ENCODE measurements at places on chromosomes 7 and 10.

- no peak for DNase-seq
Observed at GRCh38 chr10:29397221-29397620, 108.4 kb downstream of the LYZL1 start.

- DNase-seq: no peak
Observed at GRCh38 chr10:128027306-128027705, 98.9 kb downstream of the MKI67 start.

DNA sequence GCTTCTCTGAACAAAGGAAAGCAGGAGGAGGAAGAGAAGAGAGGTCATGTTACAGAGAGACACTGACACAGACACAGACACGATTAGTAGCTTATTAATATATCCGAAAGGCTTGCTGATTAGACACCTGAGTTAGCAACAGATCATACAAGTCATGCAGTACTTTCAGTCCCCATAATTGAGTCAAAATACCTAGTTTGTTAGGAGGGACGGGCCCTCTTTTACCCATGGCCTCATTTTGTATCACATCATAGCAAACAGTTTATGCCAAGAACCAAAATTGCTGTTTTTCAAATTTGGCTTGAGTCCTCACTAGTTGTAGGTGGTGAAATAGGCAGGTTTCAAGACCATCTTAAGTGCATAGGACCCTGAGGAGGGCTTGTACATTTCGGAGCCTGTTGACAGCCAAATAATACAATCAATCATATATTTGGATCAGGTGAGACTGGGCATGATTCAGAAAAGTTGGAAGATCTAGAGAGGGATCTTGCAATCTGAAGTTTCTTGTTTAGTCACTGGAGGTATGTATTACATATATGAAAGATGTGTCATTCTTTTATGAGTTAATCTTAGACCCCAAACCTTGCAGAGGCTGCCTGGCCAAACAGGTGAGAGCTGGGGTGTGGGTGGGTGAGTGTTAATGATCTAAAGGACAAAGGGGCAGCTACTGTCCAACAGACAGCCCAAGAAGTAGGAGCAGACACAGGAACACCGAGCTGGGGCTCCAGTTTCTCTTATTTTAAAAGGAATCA lies 65.4 kb downstream of the PRPF18 start:
- DNase-seq: no peak

- no peak for DNase-seq
Observed at GRCh38 chr7:131329176-131329570, 1.5 kb downstream of the MKLN1 start.

GRCh38 chr7:55275291-55276200 lies 89.6 kb upstream of the LANCL2 start:
- DNase-seq: no peak

- DNase-seq: no peak
Observed at GRCh38 chr10:70564901-70565351, 37.6 kb downstream of the PRF1 start.

DNA sequence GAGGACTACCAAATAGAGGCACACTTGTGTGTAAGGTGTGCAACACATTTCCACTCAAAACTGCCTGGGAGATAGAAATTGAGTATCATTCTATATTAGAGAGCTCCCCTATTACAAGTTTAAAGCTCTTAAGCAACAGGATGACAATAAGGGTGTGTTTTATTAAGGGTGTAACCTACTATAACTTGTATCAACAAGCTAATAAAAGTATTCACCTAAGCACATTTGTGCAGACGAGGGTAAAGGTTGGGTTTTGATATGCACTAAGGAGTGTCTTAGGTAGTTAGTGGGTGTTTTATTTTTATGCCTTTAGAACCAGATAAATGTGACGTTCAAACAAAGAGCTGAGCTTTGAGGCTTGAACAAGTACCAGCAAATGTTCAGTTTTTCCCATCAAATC lies 2.8 kb upstream of the FAM53B start:
- no peak for DNase-seq

GRCh38 chr10:77291596-77292505 lies 345.8 kb downstream of the KCNMA1 start:
- no peak for DNase-seq

DNA sequence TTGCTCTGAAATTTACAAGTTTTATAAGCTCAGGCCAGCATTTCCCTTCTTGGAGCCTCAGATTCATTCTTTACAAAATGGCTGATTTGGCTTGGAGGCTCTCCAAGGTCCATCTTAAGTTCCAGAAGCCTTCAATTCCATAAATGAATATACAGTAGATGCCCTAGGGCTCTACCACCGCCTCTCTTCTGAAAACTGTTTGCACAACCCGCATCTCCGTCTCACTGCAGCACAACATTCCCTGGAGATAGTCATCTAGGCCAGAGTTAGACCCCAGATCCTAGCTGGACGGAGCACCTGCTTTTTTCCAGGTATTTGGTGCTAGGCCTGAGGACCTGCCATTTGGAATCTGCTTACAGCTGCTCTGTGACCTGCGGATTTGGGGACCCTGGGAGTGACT lies 50.5 kb upstream of the NRP1 start:
- no peak for DNase-seq

GRCh38 chr10:12051241-12051640 lies 8.6 kb upstream of the UPF2 start:
- DNase-seq: no peak

- DNase-seq: no peak
Observed at GRCh38 chr10:116251602-116252395, 21.2 kb downstream of the GFRA1 start.

DNA sequence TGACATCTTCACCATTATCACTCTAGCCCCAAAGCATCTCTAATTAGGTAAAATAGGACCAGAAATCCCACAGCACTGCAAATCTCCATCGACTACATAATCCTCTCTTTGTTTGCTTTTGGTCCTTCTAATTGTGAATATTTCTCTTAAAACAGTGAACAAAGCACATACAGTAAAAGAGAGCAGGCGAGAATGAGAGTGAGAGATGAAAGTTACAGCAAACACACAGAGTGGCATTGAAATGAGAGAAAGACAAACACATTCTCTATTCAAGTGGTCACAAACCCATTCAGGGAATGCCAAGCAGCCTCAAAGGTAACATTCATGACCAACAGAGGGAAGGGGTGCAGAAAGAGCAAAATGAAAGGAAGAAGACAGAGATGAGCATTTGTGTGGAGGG lies 109.8 kb upstream of the PTN start:
- DNase-seq: no peak
